H9 (cell line): ENCODE measurements at places on chromosomes 11 and 22.

DNA sequence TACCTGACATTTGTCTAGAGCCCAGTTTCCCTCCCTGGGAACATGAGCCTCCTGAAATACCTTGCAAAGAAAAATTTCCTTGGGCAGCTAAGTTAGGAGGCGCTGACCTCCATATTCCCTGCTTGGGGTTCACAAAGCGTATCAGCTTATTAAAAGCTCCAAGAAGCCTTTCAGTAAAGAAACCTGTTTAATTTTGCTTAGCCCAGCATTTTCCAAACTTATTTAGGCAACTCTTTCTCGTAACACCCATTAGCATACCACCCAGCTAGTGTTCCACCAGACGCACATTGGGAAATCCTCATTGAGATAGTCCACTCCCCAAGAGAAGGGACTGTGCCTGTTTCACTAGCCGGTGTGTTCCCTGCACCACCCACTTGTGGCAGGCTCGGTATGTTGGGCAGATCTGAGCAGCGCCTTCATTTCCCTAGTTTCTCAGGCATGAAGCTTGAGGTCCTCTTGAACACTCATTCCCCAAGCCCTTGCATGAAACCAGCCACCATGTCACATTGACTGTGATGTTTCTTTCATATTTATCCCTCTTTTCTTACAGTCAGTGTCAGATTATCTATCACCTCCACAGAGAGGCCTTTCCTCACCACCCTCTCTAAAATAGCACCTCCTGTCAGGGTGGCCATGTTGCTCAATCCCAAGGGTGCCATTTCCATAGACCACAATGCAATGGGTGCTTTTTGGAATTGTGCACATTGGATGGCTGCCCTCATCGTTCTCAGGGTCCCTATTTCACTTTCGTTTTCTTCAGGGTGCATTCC lies 12.5 kb upstream of the ELF5 start:
- DNase-seq: no peak

DNA sequence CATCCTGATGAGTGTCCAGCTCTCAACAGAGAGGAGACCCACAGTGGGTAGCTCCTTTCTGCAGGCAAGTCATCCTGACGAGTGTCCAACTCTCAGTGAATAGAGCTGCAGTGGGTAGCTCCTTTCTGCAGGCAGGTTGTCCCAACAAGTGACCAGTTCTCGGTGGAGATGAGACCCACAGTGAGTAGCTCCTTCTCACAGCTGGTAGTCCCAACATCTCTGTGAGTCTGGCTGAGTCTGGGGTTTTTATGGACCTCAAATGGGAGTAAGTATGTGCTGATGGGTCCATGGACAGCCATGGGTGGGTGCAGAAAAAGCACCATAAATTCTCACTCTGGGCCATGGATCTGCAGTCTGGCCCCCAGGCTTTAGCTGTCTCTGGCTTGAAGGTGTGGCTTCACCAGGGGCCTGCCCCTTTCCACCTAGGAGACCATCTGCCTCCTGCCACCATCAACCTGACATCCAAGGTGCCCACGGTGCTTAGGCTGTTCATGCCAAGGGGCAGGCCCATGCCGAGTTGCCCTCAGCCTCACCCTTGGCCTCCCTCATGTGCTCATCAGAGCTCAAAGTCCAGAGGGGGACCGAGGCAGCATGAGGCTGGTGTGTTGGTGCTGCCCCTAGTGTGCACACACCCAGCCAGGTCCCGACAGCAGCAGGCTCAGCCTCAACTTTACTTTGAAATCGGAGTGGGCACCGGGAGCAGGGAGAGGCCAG lies 15.3 kb downstream of the NPAT start:
- DNase-seq: no peak

DNA sequence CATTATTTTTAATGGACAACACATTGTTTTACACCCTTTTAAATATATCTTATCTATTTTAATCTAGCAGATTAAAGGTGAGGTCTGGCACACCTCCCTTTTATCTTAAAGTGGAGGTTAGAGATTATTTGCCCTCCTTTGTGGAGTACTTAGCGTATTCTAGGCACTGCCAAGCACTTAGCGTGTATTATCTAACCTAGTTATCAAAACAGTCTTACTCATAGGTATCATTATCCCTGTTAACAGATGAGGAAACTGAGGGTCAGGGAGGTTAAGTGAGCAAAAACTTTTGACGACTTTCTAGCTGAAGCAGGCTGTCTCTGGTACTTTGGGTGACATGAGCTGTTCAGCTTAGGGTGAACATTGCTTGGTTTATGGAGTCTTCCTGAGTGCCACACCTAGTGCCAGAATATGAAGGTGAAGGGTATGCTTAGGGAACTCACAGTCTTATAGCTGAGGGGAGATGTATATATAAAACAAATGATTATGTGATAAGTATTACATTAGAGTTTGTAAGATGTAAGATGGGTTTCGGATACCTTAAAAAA lies 55.0 kb downstream of the ZNRF3 start:
- no peak for DNase-seq

DNA sequence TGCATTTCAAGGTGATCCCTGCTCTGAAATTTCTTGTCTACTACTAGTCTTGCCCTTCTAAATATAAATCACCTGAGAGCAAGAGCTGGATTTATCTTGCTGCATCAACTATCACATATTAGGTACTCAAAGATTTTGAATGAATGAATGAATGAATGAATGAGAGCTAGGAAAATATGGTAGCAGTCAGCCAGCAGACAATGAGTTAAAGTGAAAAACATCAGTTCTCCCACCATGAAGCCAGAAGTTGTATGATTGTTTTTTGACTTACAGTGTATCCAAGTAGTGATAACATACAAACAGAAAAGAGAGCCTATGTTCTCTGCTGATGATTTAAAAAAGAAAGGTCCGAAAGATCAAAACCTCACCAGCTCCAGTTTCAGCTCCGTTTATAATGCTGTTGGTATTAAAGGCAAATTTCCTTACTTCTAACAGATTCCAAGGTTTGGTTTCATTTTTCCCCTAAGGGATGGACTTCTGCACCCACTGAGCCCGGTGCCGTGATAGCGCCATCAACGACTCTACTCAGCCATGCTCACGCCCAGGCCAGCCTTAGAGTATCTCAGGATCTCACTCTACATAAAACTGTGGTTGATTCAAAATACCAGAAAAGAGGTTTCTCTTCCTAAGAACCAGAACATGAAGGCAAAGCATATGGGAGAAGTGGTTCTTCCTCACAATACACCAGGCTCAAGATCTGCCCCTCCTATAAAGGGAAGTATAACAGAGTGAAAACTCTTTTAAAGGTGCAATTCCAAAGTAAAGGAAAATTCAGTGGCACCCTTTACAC lies 92.0 kb downstream of the SGSM3 start:
- DNase-seq: no peak

DNA sequence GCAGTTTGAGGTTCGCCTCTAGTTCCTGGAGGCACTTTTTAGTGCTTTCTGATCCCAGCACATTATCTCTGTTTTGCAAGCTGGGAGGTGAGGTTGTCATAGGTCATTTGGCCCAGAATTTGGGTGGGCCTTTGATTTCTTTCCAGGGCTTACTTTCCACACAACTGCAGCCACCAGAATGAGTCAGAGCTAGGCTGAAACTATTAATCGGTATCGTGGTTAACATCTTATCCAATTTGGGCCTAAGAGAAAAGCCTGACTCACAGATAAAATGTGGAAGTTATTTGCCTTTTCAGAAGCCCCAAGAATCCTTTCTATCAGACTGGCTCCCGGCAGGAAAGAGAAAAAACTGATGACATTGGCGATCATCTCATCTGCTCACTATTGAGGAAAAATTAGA lies 166.4 kb downstream of the KIRREL3 start:
- DNase-seq: no peak

GRCh38 chr11:73598719-73599379 lies 937 bp upstream of the FAM168A start:
- no peak for DNase-seq

DNA sequence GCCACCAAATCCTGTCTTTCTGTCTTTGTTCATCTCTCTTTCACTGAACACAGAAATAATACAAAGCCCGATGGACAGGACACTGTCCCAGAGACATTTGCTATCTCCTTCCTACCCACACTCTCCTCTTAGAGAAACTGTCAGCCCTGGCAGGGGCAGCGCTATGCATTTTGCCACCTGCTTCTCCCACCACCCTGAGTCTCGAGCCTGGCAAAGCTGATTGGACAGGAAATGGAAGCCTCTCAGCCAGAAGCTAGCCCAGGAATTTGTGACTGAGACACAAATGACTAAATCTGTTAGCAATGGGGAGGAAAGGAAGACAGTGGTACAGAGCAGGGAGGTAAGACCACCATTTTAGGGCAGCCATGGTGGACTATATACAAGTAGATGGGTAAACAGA lies 14.9 kb upstream of the GALNT18 start:
- DNase-seq: no peak

- DNase-seq: no peak
Measured at GRCh38 chr11:27372164-27372563, 9.1 kb upstream of the CCDC34 start.

- no peak for DNase-seq
Measured at GRCh38 chr22:50473088-50473487, 1.7 kb downstream of the SBF1 start.

GRCh38 chr22:31091106-31091975 lies 10.2 kb downstream of the SMTN start:
- DNase-seq: no peak
